ENCODE measurements at places on chromosomes 11 and 22.

GRCh38 chr11:83303316-83303715 is 17.1 kb upstream of the CCDC90B start:
- no peak for ATAC-seq

DNA sequence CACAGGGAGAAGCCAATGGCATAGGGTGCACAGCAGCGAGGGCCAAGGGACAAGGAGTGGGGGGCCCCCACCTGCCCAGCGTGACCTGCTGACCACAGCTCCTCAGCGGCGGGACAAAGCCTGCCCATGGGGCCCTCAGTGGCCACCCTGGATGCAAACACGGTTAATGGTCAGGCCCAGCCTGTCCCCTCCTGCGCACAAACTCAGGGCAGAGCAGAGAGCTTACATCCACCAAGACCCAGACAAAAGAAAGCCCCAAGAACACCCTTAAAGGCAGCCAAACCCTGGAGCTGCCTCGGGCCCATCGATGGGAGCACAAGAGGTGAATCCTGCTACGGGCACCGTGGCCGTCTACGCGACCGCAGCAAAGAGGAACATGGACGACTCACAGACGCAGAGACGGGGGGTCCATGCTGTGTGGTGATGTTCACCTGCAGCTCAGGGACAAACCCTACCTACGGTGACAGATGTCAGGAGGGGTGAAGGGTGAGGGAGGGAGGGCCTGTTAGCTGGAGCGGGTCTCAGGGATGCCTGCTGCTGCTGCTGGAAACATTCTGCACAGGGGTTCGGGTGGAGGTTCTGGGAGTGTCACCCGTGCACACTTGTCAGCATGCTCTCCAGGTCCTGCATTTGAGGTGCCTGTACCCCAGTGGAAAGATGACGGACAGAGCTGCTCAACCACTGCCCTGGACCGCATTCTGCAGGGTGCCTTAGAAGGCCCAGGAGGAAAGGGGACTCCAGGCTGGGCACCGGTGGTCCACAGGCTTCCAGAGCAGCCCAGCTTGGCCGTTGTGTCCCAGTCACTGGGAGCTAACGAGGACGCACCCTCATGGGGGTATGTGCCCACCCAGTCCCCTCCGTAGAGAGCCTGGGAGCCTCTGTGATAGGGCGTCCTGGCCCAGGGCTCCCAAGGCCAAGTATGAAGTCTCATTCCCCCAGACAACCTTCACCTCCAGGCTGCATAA is 11.6 kb downstream of the ASCL2 start:
- ATAC-seq: no peak

- ATAC-seq: no peak
Observed at GRCh38 chr11:57343825-57344224, 5.7 kb downstream of the P2RX3 start.

DNA sequence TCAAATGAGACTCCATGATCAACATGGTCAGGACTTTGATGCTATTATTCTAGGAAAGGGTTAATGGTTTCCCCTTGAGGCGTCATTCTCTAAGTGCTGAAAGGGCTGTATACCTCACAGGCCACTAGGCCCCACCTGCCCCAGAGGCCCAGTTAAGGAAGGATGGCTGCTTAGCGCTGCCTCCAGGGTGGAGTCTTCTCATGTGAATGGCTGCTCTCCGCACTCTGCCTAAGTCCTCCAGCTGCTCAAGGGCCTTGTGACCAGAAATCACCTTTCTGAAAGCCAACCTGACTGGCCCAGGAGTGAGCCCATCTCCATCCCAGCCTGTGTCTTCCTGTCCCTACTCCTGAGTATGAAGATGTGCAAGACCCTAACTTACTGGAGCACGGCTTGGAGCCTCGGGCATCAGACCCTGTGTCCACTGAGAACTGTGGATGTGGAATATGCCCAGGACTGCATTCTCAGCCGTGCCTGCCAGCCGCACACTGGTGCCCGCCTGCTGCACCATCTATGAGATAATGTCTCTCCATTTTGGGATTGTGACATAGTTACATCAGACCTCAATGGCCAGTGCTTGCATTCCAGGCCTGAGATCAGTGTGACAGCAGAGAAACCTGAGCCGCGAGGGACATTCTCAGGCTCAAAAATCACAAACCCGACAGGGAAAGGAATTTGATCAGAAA is 51.0 kb downstream of the SNX19 start:
- ATAC-seq: no peak

- ATAC-seq: no peak
Observed at GRCh38 chr22:34608106-34608505, 457.9 kb upstream of the ISX start.

GRCh38 chr11:119777940-119778339 is 48.9 kb upstream of the NECTIN1 start:
- ATAC-seq: no peak
